ENCODE measurements at places on chromosomes 12 and 14.
A peak's percentile ranks its signal among the peaks of the same experiment; 100 is the strongest.

GRCh38 chr14:94575730-94576585 lies 5.3 kb upstream of the SERPINA5 start:
- no peak for DNase-seq

GRCh38 chr12:99154216-99154982 lies 493.2 kb upstream of the GARIN6 start:
- DNase-seq = no peak

DNA sequence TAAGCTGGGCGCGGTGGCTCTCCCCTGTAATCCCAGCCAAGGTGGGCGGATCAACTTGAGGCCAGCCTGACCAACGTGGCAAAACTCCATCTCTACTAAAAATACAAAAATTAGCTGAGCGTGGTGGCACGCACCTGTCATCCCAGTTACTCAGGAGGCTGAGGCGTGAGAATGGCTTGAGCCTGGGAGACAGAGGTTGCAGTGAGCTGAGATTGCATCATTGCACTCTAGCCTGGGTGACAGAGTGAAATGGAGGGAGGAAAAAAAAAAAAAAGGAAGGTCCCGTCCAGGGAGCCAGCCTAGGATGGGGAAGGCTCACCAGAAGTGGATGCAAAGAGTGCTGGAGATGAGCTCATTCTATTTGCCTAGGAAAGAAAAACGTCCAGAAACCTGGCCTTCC lies 1.9 kb upstream of the CD27 start:
- no peak for DNase-seq

DNA sequence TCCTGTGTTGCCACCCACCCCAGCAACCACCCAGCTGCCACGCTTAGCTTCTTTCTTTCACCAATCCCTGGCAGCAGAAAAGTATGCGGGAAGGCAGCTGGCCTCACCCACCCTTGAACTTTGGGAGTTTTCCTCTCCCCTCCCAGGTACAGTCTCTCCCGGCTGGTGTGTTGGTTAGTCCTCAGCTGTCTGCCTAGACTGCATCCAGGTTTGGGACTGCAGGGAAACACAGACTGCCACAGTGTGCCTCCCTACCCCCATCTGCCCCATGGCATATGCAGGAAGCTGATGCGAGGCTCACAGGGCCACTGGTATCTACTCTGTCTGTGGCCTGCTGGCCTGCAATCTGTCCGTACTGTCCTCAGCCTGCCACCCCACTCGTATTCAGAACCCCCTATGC lies 2.1 kb downstream of the CD9 start:
- no peak for DNase-seq

- DNase-seq = no peak
Observed at GRCh38 chr14:69537900-69538299, 36.8 kb downstream of the CCDC177 start.

DNA sequence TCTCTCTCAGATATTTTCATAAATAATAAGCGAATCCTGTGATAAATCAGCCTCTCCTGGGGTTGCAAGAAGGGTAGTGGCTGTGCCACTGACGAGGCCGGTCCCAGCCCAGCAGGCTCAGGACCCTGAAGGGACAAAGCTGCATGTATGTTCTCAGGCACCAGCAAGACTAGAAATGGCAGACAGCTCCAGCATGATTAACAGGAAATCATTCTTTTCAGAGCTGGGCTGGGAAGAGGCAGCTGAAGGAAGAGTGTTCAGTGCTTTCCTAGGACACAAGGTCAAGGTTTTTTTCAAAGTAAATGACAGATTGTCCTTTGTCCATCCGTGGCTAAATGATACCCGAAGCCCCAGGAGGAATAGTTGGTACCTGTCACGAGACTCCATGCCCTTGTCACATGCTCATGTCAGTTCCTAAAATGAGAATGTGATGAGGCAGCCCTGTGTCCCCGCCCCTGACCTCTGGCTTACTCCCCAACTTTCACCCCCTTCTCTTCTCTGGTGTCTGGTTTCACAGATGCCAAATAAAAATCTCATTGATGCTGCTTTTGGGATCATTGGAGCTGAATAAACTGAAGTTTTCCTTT lies 65.1 kb downstream of the PPP1R36 start:
- DNase-seq = no peak

GRCh38 chr14:105601360-105602242 lies 75.2 kb downstream of the TMEM121 start:
- DNase-seq = no peak

- DNase-seq = no peak
Observed at GRCh38 chr12:81958406-81958805, 199.3 kb upstream of the PPFIA2 start.

DNA sequence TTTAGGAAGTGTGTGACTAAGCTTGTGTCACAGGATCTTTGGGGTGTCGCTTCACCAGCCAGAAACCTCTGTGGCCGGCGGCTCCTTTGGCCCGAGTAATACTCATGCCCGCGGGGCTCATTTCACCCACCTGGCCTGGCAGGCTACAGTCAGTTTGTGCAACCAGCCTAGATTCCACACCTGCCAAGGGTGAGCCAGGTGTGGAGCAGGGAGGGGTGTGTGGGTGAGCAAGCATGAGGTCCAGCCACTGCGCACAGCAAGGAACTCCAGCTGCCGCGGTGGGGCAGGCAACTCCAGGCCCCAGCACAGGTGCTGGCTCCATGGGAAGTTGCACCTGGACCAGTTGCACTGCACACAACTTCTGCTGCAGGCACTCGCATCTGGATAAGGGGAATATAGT lies 462.3 kb upstream of the LRFN5 start:
- DNase-seq = no peak

GRCh38 chr12:132834181-132834711 lies 5.6 kb upstream of the GOLGA3 start:
- no peak for DNase-seq

DNA sequence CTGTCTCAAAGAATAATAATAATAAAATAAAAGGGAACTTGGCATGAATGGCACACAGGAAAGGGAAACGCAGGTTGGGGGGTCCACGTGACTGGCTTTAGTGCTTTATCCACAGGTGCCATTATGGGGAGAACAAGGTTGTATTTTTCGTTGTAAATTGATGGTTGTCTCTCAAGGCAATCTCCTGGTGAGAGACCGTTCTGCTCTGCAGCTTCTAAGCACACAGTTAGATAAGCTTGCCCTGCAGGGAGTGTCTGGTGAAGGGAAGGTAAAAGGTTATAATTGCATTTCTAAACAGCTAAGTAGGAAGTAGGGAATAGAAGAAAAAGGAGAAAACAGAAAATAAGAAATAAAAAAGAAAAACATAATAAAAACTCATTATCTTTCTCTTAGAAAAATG lies 69.1 kb upstream of the CPSF6 start:
- no peak for DNase-seq

- DNase-seq = peak; percentile 98
Observed at GRCh38 chr12:127810041-127810440, 456.9 kb upstream of the TMEM132C start.

DNA sequence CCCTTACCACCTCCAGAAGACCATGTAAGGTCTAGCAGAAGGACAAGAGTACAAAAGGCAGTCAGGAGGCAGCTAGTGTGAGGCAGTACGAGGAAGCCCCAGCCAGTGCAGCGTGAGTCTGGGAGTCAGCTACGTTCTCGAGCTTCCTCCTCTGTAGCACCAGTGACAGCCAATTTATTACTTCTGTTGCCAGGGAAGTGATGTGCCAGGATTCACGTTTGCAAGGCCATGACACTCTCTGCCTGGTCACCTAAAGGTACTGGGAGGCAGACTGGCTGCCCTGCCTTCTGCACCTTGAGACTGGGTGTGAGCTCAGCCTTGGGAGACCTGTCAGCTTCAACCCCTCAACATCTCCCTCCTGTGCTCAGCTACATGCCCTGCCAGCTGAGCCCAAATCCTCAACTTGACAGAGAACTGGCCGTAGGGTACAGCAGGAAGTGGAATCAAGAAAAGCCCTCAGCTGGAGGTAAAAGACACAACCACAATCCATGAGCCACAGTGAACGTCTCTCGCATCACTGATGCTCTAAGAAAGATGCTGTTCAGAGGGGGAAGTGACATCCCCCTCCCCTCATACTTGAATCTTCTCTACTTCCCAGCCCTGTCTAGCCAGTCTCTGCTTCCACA lies 182.5 kb upstream of the RGS6 start:
- no peak for DNase-seq

GRCh38 chr12:3698218-3698974 lies 54.5 kb downstream of the CRACR2A start:
- peak; percentile 64 for DNase-seq

DNA sequence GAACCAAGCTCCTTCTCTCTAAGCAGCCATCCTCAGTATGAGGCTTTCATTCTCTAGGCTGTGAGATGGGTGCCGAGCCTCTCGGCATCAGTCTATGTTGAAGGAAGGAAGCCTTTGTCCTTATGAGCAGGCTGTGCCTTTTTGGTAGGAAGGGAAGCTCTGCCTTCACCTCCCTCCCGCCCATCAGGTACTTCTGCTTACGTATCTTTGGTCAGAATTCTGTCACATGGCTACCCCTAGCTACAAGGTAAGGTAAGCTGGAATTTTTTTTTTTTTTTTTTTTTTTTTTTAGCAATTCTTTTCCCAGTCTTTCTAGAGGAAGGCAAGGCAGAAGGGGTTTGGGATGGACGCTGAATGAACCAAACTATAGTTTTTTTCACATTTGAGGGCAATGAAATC lies 16.9 kb downstream of the BATF start:
- no peak for DNase-seq

- no peak for DNase-seq
Observed at GRCh38 chr12:64221651-64222008, 466 bp downstream of the KICS2 start.

- DNase-seq = no peak
Observed at GRCh38 chr14:54455363-54455762, 14.2 kb upstream of the CNIH1 start.

DNA sequence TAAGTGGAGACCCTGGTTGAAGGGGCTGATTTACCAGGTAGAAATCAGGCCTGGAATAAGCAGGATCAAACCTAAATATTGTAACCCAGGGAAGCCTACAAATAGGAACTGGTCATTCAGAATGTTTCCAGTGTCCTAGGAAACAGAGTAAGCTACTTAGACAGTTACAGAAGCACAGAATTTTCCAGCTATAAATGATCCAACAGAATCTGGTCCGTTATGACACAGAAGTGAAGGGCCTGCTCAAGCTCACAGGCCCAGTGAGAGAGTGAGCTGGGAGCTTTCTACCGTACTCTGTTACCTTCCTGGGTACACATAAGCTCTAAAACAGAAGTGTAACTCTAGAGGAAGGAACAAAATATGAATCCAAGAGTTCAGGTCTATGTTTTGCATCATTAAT lies 119.1 kb downstream of the TTC7B start:
- DNase-seq = no peak

DNA sequence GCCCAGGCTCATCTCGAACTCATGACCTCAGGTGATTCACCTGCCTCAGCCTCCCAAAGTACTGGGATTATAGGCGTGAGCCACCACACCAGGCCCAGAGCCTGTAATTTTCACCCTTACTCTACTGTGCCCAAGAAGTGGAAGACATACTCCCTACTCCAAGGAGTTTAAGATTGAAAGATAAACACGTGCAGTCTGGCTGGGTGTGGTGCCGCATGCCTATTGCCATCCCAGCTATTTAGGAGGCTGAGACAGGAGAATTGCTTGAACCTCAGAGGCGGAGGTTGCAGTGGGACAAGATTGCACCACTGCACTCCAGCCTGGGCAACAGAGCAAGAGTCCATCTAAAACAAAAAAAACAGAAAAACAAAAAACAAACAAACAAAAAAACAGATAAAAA lies 90.0 kb downstream of the NINJ2 start:
- no peak for DNase-seq

DNA sequence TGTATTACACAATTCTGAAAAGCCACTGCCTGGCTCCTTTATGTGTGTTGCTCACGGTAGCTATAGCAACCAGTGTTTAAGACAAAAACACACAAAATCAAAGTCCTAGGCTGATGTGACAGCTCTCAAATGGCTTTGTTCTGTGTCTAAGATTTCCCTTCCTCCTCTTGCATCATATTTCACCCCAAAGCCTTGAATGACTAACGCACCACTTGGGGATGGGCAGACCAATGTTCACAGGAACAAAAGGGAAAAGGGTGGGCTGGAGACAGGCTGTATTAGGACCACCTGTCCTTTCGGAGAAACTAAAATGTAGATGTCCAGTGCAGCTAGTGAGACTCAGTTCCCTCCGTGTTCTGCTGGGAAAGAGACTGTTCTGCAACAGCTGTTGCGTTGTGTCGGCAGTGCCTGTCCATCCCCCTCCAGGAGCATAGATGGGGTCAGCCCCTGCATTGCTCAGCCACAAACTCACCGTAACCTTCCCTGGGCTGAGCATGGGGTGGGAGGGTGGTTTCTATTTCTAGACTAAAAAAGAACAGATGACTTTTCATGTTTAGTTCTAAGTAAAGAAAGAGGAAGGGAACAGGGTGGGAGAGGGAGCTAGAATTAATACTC lies 26.8 kb upstream of the DAAM1 start:
- peak; percentile 16 for DNase-seq

GRCh38 chr14:74698465-74698864 lies 14.4 kb downstream of the AREL1 start:
- DNase-seq = no peak

DNA sequence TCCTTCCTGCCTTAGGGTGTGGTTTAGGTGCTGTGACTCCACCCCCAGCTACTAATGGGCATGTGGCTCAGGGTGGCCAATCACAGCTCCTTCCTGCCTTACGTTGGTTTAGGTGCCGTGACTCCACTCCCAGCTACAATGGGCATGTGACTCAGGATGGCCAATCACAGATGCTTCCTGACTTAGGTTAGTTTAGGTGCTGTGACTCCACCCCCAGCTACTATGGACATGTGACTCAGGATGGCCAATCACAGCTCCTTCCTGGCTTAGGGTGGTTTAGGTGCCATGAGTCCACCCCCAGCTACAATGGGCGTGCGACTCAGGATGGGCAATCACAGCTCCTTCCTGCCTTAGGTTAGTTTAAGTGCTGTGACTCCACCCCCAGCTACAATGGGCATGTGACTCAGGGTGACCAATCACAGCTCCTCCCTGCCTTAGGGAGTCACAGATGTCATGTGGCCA lies 163.9 kb downstream of the TBX5 start:
- DNase-seq = no peak

DNA sequence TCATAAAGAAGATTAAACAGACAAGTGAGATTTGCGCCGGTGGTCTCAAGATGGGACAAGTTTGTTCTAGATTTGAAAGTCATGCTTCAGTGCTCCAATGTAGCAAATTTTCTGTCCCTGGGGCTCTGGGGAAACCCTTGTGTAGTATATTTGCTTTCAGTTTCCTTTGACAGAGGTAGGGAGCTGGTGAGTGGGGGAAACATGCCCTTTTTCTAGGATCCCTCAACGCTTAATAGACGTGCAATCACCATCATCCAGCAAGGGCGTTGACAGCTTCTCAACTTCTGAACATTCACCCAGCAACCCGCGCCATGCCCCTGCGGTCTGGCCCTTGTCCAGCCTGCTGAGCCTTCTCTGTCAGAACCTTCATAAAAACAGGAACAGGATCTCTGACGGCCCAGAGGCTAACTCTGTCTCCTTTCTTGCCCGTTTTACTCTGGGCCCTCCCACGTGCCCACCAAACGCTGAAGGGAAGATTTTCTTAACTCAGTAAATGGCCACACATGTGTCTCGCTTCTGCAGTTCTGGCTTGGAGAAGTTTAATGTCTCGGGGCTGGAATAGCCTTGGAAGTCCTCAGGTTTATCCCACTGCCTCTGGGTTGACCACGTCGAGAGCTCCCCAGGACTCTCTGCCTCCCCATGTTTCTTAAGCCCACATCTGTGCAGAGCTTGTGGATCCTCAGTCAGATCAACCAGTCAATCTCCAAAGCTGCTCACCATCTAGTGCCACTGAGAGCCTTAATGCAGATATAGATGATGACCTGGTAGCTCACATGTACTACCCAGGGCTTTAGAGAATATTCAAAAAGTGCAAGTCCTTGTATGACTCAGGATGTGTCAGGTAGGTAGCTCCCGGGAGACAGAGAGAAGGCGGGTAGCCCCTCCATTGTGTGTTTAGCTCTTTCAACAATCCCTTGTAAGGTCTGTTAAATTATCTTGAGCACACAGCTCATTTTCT lies 58.1 kb upstream of the CCND2 start:
- DNase-seq = no peak

Measured in AG04449 (cell line).